Upper lobe of right lung (tissue), 1 donor: ENCODE measurements at places on chromosomes 16 and 17. TPM values are rescaled to one million over a fixed set of nuclear protein-coding genes. Genes with fewer than 3 reads are reported as not detected.

DNAI2 gene
- not detected for total RNA-seq

ABI3 gene
- total RNA-seq: 31.5 TPM

PHOSPHO1 gene
- 1.7 TPM for total RNA-seq

B3GNT9 gene
- total RNA-seq: 19.3 TPM

TPSG1 gene
- 2.3 TPM for total RNA-seq

CYBC1 gene
- 120 TPM for total RNA-seq

SCNN1G gene
- total RNA-seq: 14.8 TPM

SSTR5 gene
- not detected for total RNA-seq

PRM2 gene
- not detected for total RNA-seq

NLRP1 gene
- 33.2 TPM for total RNA-seq

ST6GALNAC2 gene
- 24.5 TPM for total RNA-seq

TOX3 gene
- 3.7 TPM for total RNA-seq

TBC1D3D gene
- total RNA-seq: not detected

CDH5 gene
- 144 TPM for total RNA-seq
